ENCODE measurements at places on chromosomes 4 and X.
A peak's percentile ranks its signal among the peaks of the same experiment; 100 is the strongest.

DNA sequence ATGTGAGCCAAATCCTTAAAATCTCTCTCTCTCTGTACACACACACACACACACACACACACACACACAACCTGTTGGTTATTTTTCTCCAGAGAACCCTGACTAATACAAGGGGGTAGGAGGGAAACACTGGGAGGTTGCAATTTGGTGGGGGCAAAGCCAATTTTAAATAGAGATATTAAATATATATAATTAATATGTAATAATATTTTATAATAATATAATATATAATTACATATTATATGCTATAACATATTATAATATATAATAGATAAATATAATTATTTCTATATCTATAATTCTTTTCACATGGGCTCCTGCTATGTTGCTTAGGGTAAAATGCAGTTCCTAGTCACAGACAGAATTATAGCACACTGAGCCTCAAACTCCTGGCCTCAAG is 1354.2 kb downstream of the FSTL5 start:
- DNase-seq: no peak

DNA sequence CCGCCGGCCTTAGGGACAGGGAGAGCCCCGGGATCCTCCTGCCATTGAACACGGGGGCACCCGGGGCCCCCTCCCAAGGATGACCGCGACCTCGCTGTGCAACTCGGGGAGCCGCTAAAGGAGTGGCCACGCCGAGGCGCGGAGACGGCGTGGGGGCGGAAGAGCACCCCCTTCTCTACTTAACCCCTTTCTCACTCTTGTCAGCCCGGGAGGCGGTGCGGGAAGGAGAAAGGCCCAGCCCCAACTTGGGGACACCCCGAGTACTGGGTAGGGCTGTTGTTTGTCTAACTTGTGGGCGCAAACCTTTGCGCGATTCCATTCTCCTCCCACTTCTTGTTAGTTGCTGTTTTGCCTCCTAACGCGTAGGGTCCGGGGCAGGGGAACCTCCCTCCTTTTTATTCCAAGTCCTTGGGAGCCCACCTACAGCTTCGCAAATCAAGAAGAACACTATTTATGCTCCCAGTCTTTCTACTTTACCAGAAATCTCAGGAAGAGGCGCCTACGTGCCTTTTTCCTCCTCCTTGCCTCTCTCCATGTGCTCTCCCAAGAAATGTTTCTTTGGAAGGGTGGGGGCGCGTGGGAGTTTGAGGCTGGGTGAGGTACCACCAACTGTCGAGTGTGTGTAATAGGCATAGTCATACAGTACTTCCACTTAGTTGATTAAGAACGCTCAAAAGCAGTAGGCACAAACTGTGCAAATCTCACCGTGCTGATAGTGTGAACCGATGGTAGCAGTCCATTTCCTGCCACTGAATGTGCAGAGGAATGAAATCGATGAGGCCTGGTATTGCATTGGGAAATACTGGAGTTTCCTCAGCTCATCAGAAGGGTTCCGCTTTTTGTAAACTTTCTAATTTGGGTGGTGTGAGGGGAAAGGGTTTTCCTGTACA is 813 bp downstream of the DIAPH2 start:
- DNase-seq: peak; percentile 64

GRCh38 chr4:119087121-119087520 is 48.5 kb upstream of the MYOZ2 start:
- DNase-seq: no peak

DNA sequence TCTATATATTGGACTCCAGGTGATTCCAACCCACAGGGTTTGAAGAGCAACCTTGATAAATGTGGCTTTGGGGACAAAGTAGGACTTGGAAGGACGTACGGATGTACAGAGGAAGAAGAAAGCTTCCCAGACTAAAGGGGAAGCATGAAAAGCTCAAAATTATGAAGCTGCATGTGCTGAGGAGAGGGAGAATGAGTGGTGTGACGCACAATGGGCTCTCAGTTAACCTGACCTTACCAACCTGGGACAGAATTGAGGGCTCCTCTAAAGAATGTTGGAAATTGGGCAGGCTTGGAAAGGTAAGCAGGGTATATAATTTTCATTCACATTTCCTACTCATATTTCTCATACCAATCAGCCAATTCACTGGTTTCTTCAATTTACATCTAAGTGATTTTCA is 10.5 kb upstream of the TIGD2 start:
- no peak for DNase-seq

- no peak for DNase-seq
Observed at GRCh38 chr4:48329193-48329592, 12.1 kb upstream of the SLAIN2 start.

- no peak for DNase-seq
Observed at GRCh38 chr4:117560329-117560728, 474.0 kb upstream of the NDST3 start.

GRCh38 chrX:29542152-29542551 is 673.2 kb upstream of the MAGEB2 start:
- no peak for DNase-seq

GRCh38 chr4:1967512-1968149 is 41.1 kb downstream of the NELFA start:
- no peak for DNase-seq

DNA sequence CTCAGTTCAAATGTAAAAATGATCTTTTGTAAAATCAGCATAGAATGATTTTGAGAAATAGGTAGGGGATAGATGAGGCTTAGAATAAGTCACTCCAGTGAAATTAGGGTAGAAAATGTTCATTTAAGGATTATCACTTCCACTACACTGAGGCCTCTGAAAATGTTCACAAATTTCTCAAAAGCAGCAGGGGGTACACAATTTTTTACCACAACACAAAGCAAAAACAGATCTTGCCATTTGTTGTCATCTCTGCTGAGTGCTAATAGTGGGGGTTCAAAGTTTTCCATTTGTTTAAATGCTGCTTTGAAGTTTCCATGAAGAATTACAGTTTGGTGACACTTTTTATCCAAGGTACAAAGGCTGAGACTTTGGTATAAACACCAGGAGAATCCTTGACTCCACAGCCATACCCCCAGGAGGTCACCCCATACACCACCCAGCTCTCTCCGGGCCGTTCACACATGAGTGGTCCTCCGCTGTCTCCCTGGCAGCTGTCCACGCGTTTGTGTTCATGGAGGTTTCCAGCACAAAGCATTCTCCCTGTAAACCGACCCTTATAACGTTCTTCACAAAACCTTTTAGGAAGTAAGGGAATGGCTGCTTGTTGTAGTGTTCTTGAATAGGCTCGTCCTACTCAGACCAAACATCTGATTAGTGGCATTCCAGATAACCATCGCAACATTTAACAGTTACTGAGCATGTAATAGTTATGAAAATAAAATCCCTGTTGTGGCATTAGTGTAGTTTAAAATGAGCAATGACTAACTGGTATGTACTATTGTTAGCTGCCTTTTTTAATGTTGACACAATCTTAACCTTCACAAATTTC is 71.0 kb downstream of the PRSS12 start:
- DNase-seq: no peak

DNA sequence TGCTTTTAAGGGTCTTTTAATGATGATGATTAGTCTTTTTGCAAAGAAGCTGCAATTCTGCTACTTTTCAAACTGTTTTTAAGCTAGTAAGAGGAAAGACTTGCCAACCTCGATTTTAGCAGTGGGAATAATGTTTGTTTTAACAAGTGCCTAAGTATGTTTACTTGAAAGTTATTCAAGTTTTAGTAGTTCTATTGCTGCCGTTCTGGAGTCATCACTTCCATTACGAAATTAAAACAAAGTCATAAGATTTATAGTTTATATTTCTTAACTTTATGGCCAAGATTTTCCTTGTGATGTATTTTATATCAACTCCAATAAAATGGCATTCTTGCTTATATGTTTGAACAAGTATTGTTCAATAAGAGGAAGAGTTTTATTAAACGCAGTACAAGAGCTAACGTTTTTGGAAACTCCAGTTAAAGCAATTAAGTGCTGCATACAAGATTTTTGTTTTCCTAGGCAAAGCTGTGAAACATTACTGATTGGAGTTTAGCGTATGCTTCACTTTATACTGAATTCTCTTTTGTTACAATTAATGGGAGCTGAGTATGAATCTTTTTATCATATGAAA is 211.3 kb downstream of the TENM3 start:
- DNase-seq: no peak

DNA sequence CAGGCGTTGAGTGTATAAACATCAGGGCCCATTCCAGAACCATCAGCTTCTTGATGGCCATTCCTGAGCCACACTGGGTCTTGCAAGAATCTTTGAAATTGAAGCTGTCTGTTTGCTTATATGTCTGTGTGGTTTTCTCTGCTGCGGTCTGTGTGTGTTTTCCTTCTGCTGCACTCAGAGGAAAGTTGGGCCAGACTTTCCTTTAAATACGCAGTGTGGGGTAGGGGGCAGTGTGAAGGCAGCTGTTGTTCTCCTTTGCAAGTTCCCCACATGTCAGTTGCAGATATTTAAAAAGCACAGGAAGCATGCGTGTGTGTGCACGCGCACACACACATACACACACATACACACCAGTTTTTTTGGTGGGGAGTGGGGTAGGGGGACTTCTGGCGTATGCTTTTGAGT is 32.1 kb downstream of the CCKAR start:
- DNase-seq: no peak

All from activated naive CD4-positive, alpha-beta T cell treated with anti-CD3 and anti-CD28 coated beads, Interleukin-2, amount 50 U/mL, for 72 hours (primary cell).